ENCODE measurements at places on chromosomes 7 and 10. TPM values are rescaled to one million over a fixed set of nuclear protein-coding genes. Genes with fewer than 3 reads are reported as not detected.

DNA sequence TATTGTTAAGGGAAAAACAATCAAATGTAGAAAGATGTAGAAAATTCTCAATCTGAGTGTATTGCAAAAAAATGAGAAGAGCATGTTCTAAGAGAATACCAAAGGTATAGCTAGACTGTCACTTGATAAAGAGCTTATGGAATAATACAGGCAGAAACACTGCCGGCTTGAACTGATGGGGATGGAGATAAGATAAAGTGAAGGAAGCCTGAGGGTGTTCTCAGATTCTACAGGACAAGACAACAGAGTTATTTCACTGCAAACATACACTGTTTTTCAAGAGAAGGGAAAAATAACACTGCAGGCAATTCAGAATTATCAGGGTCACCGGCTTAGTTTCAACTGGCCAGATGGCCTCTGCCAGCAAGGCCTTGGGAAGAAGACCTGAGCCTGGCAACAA is 80.0 kb downstream of the ZNF716 start:
- DNase-seq: no peak

DNA sequence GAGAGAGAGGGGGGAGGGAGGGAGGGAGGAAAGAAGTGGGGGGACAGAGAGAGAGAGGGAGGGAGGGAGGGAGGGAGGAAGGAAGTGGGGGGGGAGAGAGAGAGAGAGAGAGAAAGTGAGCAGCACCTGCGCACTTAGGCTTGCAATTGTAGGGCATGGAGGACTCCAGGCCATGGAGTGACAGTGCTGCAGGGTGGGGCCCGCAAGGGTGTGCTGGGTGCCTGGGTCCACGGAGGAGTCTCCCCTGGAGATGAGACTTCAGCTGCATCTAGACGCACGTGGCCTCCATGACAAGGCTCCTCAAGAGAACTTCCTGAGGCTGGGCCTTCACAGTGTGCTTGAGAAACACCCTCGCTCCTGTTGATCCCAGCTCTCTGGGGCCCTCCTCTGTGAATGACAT is 44.5 kb downstream of the CLRN3 start:
- DNase-seq: no peak

The OR2A5 gene
- total RNA-seq: not detected

The GPAM gene
- total RNA-seq: 24.9 TPM

GRCh38 chr10:102167861-102168260 is 15.7 kb downstream of the NOLC1 start:
- DNase-seq: no peak

- no peak for DNase-seq
Observed at GRCh38 chr7:934469-935163, 19.9 kb downstream of the ADAP1 start.

GRCh38 chr7:137408126-137408525 is 64.6 kb upstream of the PTN start:
- no peak for DNase-seq

The TRPV5 gene
- total RNA-seq: 0.26 TPM

The SPDYE2 gene
- total RNA-seq: 0.16 TPM

The ZNF655 gene
- total RNA-seq: 127 TPM

DNA sequence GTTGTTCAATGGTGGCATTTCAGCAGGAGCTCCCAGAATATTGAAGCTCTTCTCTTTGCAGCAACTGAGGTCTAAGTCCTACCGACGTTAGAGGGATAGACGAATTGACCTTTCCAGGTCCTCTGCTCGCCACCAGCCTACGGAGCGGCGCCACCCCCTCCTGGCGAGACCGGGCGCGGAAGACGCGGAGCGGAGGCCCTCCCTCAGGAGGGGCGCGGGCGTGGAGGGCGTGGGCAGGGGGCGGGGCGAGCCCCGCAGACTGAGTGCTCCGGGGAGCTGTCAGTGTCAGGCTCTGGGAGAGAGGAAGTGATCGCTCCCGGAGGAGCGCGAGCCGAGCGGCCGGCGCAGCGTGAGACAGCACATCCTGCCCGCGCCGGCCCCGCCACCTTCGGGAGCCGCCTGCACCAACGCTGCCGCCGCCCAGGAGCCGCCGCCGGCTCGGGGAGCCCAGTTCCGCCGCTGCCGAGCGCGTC is at the start of gene DYNC1I1:
DYNC1I1 (plus strand) TSS at position 257 of the 473 bp plus-strand sequence. CDS start 32,176 bp downstream, outside the sequence.
- peak; percentile 6 for DNase-seq

The NKX1-2 gene
- not detected for total RNA-seq

The GRID2IP gene
- total RNA-seq: 0.32 TPM

The NPFFR1 gene
- total RNA-seq: 0.05 TPM

DNA sequence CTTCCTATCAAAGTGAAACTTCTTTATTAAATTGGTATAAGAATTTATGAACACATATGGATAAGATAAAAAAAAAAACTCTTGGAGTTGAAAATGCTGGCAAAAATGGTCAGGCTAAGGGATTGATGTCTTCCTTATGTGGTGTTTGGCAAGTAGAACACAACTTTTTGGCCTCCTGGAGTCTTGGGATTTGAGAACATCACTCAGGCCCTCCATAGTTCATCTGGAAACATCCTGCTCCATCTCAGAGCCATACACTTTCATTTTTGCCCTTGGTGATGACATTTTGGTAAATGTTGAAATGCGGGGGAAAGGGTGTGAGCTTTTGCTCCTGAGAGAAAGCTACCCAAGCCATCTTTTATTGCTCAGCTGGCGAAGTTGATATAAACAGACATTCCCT is 27.5 kb upstream of the BTBD16 start:
- no peak for DNase-seq

- no peak for DNase-seq
Observed at GRCh38 chr10:110456523-110457091, 41.1 kb upstream of the DUSP5 start.

GRCh38 chr10:18533896-18534295 is 117.5 kb downstream of the NSUN6 start:
- DNase-seq: no peak

The NXPH1 gene
- total RNA-seq: 2.0 TPM

GRCh38 chr10:125368146-125368545 is 207.8 kb upstream of the CTBP2 start:
- no peak for DNase-seq

The CRHR2 gene
- total RNA-seq: 0.16 TPM

DNA sequence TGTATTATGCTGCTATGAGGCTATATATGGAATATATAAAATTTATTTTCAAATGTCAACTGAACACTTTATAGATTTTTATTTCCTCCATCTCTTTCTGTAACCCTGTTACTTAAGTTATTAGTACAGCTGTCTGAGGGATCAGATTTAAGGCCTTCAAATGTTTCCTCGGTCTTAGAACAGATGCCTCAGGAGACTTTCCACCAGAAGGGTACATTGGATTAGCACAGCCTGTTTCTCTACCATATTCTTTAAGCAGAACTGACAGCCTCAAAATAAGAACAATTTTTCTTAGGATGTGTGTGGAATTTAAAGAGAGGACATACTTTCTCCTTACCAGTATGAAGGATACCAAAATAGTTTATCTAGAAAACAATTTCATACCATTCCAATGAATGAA is 53.0 kb upstream of the HGF start:
- no peak for DNase-seq

- DNase-seq: no peak
Observed at GRCh38 chr10:31607481-31607880, 288.5 kb downstream of the ZEB1 start.

GRCh38 chr7:150341263-150342120 is at the start of gene RARRES2:
TSS of gene RARRES2 (minus strand) at chr7:150341629. CDS start at chr7:150340609, 1,020 bp downstream.
- no peak for DNase-seq

DNA sequence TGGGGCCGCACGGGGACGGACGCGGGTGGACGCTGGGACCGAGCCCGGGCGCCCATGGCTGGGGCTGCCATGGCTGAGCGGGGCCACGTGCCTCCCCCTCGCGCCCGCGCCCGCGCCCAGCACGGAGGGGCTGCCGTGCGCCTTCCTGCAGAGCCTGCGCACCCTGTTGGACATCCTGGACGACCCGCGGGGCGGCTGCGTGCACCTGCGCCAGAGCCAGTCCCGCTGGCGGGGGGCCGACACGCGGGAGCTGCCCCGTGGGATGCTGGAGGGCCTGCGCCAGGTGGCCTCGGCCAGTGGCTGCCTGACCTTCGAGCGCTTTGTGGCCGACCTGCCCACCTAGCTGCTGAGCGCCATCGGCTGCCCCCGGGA is 72.5 kb upstream of the KCTD7 start:
- no peak for DNase-seq

The ANKRD22 gene
- total RNA-seq: 5.0 TPM

GRCh38 chr7:122864838-122865237 is 21.4 kb downstream of the CADPS2 start:
- no peak for DNase-seq

The NCAPG2 gene
- total RNA-seq: 24.3 TPM

The OR13A1 gene
- 0.85 TPM for total RNA-seq

The PNLIP gene
- not detected for total RNA-seq

GRCh38 chr10:93813507-93814465 is 56.0 kb downstream of the LGI1 start:
- DNase-seq: no peak

DNA sequence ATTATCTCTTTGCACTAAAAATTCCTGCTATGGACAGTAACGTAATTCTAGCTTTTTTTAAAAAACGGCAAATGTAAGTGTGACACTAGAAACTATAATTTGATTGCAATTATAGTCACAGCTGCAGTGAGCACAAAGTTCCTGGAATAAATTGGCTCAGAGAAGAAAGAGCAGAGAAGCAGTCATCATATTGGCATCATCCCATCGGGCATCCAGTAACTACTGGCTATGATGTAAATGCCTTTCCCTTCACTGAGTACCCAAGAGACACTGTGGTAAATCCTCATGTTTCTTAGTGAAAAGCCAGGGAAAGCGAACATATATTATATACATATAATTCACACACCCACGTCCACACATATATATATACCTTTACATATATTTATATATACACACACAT is 43.6 kb downstream of the PIP4K2A start:
- DNase-seq: no peak

DNA sequence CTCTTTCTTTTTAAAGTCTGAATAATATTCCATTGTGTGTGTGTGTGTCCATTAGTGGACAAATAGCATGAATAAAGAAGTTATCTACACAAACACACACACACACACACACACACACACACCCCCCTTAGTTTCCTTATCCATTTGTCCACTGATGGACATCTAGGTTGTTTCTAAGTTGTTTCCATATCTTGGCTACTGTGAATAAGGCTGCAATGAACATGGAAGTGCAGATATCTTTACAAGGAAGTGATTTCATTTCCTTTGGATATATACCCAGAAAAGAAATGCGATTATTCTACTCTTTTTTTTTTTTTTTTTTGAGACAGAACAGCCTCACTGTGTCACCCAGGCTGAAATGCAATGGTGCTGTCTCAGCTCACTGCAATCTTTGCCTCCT is 113.5 kb downstream of the MBL2 start:
- DNase-seq: no peak

The GIMAP1 gene
- total RNA-seq: 4.9 TPM

GRCh38 chr7:141231018-141231792 is 157.3 kb downstream of the TMEM178B start:
- no peak for DNase-seq

DNA sequence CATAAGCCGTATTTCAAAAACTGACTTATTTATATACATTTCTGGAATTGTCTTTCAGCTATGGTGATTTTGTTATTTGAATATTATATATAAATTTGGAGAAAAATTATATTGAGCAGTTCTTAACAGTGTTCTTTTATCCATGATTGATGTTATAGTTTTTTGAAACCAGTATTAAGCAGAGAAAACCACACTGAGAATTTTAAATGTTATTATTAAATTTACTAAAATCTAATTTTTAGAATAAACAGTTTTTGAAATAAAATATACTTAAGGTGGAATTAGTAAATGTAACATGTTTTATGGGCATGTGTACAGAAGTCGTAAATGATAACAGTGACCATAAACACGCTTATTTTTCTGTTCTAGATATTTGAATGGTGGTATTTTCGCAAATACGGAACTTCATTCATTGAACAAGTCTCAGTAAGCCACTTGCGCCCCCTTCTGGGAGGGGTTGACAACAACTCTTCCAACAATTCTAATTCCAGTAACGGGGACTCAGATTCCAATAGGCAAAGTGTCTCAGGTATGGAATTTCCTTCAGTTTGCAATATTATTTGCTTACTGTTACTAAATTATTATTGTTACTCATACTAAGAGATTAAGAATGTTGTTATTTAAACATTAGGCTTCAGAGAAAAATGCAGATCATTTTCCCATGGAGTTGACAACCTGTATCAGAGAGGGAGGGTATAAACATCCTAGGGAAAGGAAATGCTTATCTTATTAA is 166.1 kb downstream of the ST7 start:
- peak; percentile 49 for DNase-seq

- no peak for DNase-seq
Observed at GRCh38 chr10:25014579-25014978, 1.4 kb downstream of the ENKUR start.

DNA sequence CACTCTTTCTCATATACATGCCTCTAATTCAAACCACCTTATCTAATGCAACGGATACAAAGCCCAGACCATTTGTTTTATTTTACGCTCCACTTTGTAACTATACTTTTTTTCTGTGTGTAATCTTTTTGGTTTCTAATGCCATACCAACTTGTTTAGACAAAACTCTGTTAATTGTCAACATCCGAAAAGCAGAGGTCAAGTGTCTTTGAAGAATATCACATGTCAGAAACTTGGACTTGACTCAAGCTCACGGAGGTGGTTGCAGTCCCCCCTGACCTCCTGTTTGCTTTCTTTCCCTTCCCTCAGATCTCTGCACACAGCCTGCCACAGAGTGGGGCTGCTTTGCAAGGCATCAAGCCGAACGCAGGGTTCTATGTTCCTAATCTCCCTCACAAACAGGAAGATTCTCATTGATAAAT is 698.9 kb downstream of the PARD3 start:
- no peak for DNase-seq

DNA sequence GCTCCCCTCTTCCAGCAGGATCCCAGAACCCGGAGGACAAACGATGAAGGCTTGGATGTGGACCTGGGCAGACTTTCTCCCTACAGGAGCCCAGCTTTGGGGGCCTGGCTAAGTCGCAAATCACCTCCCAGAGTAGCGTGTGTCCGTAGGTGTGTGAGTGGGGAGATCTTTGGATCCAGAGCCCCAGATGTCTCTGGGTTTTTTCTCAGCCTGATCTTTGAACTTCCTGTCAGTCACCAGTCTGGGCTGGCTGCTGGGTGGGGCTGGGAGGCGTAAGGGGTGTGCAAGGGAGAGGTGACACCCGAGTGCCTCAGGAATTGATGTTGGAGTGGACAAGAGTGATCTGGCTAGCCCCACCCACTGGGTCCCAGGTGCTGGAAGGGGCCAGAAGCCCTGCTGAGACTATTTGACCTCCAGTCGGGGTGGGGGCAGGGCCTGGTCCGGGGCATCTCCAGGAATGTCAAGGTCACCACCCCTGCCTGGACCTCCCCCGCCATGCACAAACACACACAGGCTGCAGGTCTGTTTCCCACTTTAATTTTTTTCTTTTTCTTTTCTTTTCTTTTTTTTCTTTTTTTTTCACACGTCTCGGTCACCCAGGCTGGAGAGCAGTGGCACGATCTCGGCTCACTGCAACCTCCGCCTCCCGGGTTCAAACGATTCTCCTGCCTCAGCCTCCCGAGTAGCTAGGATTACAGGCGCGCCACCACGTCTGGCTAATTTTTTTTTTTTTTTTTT is at the start of gene MOGAT3:
MOGAT3 (minus strand) TSS at position 175 of the 738 bp plus-strand sequence. CDS start 182 bp downstream, outside the sequence.
- DNase-seq: no peak

GRCh38 chr10:58414270-58415041 is 29.2 kb downstream of the TFAM start:
- peak; percentile 37 for DNase-seq

- DNase-seq: no peak
Observed at GRCh38 chr7:156049366-156049765, 237.1 kb upstream of the SHH start.
